ENCODE measurements at places on chromosomes 7 and 10.

GRCh38 chr10:17782921-17783665 lies 26.1 kb upstream of the MRC1 start:
- no peak for DNase-seq

- no peak for DNase-seq
These were observed 49.3 kb downstream of the CFAP46 start for GRCh38 chr10:132893090-132893489.

- DNase-seq = no peak
These were observed 157.0 kb downstream of the SLIT1 start for GRCh38 chr10:97028832-97029178.

DNA sequence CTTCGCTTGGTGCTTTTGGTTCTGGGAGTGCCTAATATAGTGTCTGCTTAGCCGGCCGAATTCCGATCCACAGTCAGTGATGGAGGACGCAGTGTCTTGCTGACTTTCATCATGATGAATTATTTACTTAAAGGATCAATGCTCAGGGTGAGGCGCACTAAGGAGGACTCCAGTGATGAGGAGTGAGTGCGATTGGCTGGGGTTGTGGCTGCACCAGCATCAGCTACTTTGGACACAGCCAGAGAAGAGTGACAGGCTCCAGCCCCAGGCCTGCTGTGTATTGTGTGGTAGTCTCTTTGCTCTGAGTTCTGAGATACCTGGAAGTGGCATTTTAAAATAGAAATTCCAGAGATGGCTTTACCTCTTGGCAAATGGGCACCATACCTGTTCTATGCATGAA lies 73.3 kb upstream of the ANLN start:
- DNase-seq = no peak

DNA sequence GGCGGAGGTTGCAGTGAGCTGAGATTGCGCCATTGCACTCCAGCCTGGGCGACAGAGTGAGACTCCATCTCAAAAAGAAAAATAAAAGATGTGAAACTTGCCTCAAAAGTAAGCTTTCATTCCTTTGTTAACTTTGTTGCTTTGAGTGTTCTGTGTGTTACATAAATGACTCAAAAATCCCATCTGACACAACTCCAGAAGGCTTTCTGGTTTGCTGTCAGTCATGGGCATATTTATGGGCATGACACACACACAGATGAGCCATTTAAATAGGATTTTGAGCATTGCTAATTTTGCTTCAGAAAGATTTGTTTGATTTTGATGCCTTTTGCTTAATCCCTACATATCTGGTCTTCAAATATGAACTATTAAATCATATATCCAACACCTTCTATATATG lies 82.6 kb downstream of the CACNB2 start:
- no peak for DNase-seq

DNA sequence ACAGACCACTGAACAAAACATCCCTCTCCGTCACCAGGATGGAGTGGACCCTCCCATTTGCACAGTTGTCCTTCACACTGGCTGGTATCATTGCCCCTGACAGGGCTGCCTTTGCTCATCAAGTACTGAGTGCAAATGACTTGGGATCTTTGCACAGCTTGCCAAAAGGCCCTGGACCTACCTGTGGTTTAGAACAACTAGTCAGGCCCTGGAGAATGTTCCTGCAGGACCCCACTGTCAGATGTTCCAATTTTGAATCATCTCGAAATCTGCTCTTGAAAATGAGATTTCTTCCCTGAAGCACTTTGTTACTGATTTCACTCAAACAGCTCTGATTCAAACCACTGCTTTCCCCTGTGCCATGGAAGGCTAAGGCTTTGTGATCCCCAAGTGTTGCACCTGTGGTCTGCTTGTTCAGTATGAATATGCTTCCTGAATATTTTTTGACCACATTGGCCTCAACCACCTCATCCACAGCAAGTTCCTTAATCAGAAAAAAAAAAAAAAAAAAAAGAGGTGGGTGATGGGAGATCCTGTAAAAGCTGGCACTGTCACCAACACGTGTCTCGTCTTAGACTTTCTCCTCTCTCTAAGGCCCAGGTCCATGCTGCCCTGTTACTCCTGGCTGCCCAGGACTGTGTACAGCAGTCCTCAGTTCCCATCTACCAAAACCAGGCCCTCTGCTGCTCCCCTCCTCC lies 2.7 kb upstream of the AOAH start:
- no peak for DNase-seq

- DNase-seq = no peak
These were observed 47.1 kb downstream of the ZNF680 start for GRCh38 chr7:64515781-64516180.

GRCh38 chr7:144513334-144513733 lies 109.8 kb upstream of the NOBOX start:
- DNase-seq = no peak

- DNase-seq = no peak
These were observed 2.7 kb upstream of the HERPUD2 start for GRCh38 chr7:35697414-35698175.

DNA sequence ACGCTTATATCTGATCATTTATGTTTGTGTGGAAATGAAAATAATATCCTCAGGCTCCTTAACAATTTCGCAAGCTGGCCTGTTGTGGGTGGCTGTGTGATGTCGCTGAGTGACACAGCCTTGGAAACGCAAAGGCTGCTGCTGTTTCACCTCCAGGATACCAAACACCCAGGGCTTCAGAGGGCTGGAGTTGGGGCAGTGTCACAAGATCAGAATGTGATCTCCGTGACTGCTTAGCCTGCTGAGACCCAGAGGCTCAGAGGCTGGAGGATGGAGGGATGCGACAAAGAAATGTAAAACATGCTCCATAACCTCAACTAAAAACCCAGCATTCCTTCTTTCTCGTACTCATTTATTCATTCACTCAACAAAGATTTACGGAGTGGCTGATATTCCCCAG lies 37.2 kb upstream of the BMPER start:
- DNase-seq = no peak

GRCh38 chr10:19250546-19250945 lies 201.9 kb downstream of the MALRD1 start:
- no peak for DNase-seq

DNA sequence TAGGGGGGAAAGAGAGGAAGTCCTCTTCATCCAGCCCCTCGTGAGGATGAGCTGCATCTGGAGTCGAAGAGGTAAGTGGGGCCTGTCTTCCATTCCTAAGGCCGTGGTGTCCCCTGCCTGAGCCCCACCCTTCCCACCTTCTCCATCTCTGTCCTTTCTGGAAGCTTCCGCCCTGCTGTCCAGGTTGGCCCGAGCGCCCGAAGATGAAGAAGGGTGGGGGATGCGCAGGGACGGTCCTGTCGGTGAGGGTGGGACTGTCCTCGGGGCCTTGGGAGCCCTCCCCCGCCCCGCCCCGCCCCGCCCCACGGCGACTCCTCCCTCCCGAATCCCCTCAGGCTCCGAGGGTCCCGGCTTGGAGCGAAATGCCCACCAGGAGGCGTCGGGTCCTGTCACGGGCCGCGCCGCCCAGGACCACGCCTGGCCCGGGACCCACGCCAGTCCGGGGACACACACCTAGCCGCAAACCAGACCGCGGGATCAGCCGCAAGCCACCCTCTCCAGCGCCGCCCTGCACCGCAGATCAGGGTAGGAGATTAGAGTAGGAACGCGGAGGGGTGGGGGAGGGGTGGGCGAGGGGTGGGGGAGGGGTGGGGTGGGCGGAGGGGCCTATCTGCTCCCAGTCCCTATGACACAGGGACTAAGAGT lies 15.3 kb downstream of the GPRIN2 start:
- DNase-seq = no peak

- DNase-seq = no peak
These were observed 51.6 kb downstream of the TFPI2 start for GRCh38 chr7:93838966-93839365.

DNA sequence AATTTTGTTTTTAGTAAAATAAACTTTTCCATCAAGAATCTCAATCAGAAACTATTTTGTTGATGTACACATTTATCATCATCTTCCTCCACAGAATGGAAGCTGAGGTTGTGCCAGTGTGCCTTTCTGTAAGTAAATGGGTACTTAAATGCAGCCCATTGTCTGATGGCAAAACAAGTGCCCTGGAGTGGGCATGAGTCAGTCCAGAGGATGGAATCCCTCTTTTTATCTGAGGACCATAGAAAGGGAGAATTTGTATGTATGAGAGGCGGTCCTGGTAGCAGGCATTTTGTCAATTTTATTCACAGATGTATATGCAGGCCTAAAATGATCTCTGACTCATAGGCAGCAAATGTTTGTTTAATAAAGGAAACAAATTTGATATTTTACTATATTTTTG lies 102.1 kb upstream of the MAGI2 start:
- no peak for DNase-seq

GRCh38 chr7:41786944-41787343 lies 84.1 kb upstream of the INHBA start:
- DNase-seq = no peak

DNA sequence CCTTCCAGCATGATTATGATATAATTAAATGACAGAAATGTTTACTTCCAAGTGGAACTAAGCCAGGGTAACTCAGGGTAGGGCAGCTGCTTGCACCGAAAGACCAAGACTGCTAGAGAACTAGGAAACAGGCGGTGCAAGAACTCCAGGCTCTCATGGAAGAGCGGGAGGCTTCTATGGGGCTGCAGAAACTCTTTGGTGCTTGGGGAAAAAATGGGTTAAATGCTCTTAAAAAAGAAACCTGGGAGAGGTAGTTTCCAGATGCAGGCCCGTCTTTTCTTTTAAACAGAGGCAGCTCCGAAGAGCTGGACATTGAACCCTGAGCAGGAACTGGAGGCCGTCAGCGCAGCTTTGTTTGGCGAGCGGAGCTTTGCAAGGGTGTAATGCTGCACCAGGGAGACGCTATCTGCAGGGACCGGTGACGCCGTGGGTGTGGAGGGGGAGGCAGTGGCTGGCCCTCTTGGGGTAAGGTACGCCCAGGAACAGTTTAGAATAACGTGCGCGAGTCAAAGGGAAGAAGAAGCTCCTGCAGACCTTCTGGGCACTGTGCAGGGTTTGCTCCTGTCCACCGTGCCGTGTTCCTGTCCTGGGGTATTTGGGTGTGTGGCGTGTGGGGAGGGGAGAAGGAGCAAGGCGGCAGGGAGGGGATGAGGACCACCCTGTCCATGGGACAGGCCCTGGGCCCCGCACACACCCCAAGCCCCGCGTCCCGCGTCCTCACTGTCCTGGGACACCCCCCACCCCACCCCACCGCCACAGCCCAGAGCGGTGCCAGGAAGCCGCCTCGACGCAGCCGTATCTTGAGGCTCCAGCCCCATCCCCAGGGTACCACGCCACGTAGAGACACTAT lies 59.0 kb downstream of the EGFR start:
- DNase-seq = no peak

DNA sequence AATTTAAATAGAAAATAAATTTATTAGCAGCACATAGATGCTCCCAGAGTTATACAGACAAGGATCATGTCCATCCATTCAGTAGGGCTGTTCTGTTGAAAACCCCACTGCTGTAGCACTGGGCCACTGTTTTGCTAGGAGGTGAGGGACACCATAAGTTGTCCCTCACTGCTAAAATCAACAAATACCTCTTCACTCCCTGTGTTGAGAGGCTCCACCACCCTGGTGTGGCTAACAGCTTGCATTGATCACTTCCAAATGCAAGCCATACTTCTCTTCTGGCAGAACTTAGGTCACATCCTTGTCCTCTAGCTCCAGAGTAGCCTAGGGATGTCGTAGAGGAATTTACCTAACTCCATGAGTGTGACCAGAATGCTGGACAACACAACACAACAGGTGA lies 55.4 kb downstream of the MDFIC start:
- no peak for DNase-seq

DNA sequence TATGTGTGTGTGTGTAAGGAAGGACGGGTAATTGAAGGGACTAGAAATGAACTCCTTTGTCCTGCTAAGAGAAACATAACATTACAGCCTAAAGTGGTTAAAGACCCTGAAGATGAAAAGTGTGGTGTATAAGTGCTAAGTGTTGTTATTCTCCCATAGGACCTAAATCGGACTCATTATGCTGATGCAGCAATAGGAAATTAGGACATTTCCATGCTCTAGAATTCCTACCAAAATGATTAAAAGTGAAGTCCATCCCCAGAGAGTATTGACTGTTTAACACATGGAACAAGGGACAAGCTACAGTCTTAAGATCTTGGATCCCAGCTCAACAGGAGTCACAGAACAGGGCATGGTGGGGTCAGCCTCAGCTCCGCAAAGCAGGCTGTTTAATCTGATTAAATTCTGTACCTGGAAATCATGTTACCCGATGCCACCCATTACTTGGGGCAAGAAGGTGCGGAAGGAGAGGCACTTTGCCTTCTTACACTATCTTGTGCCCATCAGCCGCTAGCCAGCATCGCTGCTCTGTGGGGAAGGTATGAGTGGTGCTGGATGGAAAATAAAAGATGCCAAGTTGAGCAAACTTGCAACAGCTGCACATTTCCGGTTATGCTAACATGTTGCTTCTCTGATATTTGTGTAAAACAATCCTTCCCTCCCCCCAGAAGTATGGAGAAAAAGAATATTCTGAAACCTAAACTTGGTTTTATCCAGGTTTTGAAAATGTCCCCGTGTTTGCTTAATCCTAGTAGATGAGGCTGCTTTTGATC lies 100.5 kb downstream of the CREB5 start:
- no peak for DNase-seq

GRCh38 chr7:87600130-87601124 lies at the start of gene ABCB1:
ABCB1 (minus strand) TSS chr7:87600884; CDS start chr7:87600184, 700 bp downstream.
- DNase-seq = peak; percentile 78

DNA sequence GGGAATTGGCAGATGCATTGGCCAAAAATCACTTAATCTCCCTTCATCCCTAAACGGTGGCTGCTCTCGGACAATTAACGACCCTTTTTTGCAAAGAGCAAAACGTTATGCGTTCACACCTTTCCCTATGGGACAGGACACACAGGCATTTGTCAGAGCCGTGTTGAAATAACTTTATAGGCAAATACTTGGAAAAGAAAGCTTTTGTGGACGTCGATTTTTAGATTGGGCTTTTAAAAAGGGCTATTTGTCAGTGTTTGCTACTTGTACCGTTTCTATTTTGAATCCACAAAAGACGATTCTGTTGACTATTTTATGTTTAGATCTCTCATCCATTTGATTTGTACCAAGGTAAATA lies 245.6 kb downstream of the SLC25A13 start:
- DNase-seq = no peak

DNA sequence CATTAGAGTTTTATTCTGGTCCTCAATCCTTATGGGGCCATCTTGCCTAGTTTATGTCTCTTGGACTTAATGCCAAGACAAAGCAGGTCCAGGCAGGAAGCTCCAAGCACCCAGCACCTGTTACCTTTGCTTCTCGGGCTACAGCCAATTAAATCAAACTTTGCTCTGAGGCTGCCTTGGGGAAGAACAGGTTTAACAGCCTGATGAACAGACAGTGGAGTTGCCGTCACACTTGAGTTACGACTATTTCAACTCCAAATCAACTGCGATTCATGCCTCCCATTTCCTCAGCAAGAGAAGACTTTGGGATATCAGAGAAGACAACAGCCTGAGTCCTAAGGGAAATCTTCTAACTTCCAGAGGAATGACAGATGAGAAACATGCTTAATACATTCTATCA lies 62.2 kb downstream of the XPNPEP1 start:
- no peak for DNase-seq

GRCh38 chr7:95544171-95544570 lies 52.1 kb downstream of the PDK4 start:
- no peak for DNase-seq

- DNase-seq = no peak
These were observed 27.9 kb downstream of the GNG11 start for GRCh38 chr7:93949423-93949822.
